ENCODE measurements at places on chromosomes 5 and 9.

- DNase-seq, result no peak
These were observed 7.4 kb upstream of the GRAMD2B start for GRCh38 chr5:126415789-126416188.

GRCh38 chr9:100567856-100568255 is 10.0 kb upstream of the CAVIN4 start:
- no peak for DNase-seq

- no peak for DNase-seq
These were observed 25.9 kb downstream of the ERBIN start for GRCh38 chr5:65952259-65952658.

- DNase-seq, result no peak
These were observed 34.5 kb downstream of the COL15A1 start for GRCh38 chr9:98978231-98978681.

DNA sequence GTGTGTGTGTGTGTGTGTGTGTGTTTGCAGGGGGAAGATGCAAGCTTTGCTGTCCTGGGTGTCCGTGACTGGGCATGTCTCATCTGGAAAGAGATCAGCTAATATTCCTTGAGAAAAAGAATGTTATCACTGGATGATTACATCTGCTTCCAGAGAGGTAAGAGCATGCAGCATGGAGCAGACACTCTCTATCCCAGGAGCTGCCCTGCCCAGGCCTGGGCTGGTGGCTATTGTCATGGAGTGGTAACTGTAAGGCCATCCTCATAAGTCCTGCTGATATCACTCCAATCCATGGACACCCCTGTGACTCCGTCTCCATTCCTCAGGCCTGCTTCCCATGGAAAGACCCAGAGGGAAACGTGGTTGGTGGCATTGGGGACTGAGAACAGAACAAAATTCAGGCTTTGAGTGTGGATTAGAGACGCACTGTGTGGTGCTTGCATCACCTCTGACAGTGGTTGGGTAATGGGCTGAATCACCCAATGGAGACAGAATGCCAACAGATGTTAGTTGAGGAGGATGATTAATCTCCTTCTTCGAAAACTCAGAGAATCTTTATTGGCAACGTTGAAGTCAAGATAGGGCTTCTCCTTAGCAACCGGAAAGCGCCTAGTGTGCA is 52.0 kb upstream of the KCNIP1 start:
- no peak for DNase-seq

DNA sequence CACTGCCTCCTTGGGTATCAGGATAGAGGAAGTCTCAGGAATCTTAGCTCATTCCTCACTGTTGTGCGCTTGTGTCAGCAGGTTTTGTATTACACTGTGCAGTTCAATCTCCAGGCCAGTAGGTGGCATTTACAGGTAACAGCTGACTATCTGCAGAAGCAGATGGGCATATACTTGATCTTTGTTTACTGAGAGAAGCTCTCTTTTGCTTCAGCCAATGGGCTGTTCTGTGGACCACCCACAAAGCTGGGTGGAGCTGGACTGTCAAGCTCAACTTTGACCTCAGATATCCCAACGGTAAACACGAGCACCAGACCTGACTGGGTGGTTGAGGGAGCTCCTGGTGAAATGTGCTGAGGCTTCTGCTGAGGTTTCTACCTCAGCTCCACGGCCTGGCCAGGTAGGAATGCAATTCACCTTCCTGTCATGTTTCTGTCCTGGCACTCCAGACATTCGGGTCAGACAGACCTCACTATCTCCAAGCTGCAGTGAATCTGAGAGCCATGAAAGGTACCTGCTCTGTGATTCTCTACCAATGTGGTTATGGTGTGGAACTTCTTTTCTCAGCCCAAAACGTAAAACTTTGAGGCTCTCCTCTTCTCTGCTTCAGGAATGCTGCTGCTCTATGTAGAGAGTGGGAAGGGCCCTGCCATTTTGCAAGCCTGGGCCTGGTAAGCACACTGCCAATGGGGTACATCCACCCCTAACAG is 167.9 kb upstream of the ACTBL2 start:
- DNase-seq, result no peak

DNA sequence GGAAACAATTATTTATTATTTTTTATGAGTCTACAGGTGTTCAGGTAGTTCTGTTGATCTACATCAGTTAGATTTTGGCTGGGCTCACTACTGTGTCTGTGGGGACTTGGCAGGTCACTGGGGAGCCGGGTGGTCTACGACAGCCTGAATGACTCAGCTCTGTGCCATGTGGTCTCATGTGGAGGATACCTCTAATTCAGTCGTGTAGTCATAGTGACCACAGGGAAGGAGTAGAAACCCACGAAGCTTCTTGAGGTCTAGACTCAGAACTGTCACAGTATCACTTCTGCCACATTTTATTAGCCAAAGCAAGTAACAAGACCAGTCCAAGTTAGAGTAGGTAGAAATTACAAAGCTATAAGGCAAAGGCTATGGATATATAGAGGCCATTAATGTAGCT is 64.7 kb upstream of the GRAMD2B start:
- DNase-seq, result no peak

DNA sequence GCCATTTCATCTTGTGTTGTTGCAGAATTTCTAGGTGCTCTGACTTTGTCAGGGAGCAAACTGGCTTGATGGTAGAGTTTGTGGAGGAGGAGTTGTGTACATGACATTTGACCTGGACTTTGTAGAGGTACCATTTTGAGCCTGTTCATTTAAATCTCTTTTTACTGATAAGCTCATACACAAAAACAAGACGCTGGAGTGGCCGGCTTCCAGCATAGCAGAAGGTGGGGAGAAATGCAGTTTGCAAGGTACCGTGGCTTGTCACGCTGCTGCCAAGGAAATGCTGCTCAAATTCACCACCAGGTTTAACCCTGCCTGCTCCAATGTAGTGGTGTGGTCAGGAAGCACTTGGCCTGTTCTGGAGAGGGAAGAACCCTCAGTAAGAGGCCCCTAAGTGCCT is 18.9 kb upstream of the IQGAP2 start:
- no peak for DNase-seq

GRCh38 chr5:148972974-148973374 is 89.9 kb downstream of the SH3TC2 start:
- DNase-seq, result no peak

DNA sequence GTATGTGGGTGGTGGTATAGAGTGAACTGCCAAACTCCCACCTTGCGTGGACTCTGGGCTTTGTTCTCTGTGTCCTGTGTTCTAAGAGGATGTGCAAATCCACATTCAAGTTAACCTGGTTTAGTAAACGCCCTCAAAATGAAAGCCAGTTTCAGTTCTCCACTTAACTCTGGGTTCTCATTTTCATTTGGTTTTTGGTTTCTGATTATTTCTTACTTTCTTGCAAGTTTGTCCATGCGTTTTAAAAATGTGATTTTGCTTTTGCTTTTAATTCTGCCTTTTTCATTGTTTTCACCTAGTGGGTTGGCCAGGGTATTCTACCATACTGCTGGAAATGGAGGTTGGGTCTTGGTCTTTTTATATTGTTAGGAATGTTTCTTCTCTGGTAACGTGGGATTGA is 38.2 kb downstream of the GALNT10 start:
- no peak for DNase-seq

GRCh38 chr9:137067860-137068538 is 2.4 kb downstream of the SAPCD2 start:
- peak; percentile 74 for DNase-seq

DNA sequence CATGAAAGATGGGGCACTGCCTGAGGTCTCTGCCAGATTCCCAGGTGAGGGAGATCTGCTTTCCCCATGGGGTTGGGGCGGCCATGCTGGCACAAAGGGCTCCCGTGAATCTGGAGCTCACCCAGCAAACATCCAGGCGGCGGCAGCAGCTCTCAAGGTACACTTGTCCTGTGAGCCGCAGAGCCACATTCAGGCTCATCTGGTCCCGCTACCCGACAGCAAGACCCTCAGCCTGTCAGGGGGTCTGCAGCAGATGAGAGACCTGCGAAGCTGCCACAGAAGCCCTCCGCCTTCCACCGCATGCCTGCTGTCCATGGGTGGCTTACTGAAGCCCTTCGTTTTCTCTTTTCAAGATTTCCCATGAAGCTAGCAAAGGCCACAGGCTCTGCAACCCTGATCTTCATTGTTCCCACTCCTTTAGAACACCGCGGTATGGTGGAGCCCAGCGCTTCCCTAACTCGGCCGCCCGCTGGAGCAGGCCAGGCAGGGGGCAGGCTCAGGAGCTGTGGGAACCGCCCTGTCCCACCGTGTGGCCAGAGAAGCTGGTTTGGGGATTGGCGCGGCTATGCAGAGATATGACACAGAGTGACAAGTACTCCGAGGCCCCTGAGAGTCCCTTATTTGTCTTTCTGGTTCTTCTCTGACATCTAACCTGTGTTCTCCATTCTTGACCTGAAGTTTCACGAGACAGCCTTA is 8.8 kb downstream of the LRRC14B start:
- no peak for DNase-seq

GRCh38 chr5:171405615-171406014 is 13.8 kb upstream of the FGF18 start:
- DNase-seq, result no peak

DNA sequence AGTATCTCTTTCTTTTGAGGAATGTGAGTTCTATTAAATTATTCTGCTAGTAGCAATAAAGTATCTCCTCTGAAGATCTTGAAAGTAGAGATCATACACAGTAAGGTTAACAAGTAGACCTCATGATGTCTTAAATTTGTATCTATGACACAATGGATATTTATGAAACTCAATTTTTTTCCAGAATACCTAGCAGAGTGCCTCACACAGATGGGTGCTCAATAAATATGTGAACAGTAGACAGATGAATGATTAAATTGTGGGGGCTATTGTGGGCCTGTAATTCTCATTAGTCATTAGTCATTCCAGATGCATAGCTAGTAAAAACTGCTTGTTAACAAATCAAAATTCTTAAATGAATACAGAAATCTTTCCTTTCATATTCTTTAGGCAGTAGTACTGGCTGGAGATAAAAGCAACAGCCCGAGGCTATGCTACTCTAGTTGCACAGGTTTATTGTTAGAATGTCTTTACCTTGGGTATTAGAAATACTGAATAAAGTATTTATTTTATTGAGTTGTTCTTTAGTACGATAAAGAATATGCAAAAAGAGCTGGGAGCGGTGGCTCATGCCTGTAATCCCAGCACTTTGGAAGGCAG is 22.0 kb downstream of the CHD1 start:
- no peak for DNase-seq

DNA sequence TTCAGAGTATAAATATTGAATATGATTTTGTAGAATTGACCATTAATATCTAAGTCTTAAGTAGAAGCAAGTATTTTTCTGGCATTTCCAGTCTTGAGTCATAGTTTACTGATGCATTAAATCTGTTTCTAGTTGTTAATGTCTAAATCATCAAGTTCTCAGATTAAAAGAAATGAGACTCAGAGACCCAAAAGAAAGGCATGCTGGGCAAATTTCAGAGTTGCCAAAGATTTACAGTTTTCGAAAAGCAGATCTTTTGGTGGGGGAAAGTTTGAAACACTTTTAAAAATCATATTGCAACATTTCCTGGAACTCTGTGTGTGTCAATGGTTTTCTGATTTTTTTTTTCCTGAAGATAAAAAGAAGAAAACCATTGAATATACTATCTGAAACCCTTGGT is 60.9 kb downstream of the ANKRD55 start:
- no peak for DNase-seq

DNA sequence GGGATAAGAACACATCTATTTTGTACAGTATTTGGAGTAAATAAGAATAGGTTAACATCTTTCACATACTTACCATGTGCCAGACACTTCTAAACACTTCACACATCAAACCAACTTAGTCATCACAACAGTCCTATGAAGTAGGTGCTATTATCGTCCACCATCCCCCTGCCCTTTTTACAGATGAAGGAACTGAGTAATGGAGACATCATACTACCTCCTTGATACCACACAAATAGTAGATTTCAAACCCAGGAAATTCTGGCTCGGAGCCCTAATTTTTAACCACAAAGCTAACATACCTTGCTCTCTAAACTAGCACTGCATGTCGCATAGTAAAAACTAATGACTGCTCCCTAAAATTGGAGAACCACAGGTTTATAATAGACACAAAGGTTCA is 4.2 kb upstream of the ZNF366 start:
- no peak for DNase-seq

DNA sequence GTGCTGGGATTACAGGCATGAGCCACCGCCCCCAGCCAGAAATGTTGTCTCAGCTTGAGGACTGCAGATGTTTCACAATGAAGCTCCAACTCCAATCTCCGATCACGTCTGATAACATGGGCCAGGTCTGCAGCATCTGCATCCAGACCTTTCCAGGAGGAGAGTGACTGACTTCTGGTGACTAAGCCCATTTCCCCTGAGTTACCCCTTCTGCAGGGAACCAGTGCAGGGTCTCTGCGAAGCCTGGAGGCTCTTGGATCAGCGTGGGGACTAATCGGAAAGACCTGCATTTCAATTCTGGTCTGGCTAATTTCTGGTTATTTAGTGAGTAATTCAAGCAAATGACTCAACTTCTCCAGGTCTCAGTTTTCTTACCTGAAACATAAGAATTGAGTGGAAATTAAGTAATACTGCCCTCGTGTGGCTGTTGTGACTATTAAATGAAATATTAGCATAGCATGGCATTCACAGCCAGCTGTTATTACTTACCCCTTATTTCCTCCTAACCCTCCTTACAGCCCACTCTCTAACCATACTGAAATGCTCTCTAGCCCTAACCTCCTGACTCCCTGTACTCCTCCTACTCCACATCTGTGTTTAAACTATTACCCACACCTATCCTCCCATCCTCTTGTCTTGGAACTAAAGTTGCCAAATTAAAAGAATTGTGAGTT is 2.2 kb upstream of the GNPDA1 start:
- DNase-seq, result no peak

GRCh38 chr5:88384886-88385285 is 116.2 kb upstream of the TMEM161B start:
- DNase-seq, result no peak

GRCh38 chr9:111902391-111903139 is 6.0 kb downstream of the UGCG start:
- DNase-seq, result no peak

- no peak for DNase-seq
These were observed 8.1 kb upstream of the RAD23B start for GRCh38 chr9:107274953-107275422.

GRCh38 chr5:169511708-169512107 is 71.9 kb upstream of the SPDL1 start:
- no peak for DNase-seq

DNA sequence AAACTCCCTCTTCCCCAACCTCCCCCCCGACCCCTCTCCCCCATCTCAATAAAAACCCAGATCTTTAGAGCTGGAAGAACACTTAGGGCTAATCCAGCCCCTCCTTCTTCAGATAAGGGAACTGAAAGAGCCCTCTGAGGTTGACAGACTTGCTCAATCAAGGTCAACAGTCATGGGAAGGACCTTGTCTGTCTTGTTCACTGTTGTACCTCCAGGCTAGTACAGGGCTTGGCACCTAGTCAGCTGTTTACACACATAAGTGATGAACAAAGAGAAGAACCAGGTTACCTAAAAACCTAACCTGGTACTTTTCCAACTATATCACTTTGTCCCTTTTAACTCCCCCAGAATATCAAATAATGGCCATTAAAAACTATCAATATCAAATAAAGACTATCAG is 2.4 kb downstream of the TTC39B start:
- no peak for DNase-seq

DNA sequence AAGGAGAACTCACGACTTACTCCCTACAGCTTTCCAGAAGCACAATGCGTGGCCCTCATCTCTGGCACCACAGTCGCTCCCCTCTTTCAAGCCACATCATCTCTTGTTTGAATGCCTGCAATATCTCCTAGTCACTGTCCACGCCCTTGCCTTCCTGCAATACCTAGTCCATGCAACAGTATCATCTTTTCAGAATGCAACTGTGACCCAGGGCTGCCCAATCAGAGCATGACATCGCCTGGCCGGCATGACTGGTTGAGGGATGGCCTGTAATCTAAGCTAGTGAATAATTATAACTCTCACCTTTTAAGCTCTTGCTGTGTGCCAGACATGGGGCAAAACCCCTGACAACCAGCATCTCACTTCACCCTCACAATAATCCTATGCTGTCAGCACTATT is 52.5 kb upstream of the CPEB4 start:
- no peak for DNase-seq

Measured in substantia nigra (tissue), 51 donors.